Activated T-helper 2 cell treated with anti-CD3 and anti-CD28 coated beads, Interferon-gamma antibody, Interleukin-2, Interleukin-4, amounts not matched to agents 10 μg/mL and 5 μg/mL and 100 μg/mL, durations not matched to agents 14 hours and 24 hours and 36 hours (primary cell): ENCODE measurements at places on chromosomes 4 and X.

DNA sequence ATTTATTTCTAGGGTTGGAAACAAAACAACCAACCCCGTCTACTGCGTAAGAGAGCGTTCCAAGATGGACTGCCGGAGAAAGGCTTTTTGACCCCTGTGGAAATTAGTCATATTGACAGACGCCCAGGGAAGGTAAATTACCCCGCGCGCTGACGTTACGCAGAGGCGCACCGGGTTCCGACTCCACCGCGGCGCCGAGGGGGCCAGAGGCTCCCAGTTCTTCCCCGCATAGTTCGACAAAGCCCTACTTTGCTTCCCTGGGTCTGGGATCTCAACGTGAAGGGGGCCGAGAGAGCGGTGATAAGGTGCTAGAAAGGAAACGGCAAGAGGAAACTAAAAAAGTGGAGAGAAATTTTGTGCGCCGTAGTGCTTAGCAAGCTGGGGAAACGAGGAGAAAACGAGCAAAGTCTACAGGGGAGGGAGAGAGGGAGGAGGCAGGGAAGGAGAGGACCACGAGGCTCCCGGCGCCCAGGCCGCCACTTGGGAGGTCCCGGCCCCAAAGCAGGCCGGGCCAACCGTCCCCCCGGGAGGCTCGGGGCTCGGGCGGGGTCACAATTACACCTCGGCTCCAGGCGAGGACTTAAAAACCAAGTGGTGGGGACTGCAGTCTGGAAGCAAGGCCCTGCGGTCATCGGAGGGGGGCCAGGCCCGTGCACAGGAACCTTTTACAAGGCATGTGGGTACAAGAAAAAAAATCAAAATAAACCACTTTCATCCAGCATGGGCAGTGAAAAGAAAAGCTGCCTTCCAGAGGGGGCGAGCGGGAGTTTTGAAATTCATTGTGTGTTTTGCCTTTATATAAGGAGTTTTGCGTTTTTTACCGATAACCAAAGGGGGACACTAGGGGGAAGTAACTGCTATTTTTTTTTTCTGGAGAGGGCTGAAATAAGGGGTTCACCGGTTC lies 13.2 kb downstream of the HAND2 start:
- no peak for DNase-seq

DNA sequence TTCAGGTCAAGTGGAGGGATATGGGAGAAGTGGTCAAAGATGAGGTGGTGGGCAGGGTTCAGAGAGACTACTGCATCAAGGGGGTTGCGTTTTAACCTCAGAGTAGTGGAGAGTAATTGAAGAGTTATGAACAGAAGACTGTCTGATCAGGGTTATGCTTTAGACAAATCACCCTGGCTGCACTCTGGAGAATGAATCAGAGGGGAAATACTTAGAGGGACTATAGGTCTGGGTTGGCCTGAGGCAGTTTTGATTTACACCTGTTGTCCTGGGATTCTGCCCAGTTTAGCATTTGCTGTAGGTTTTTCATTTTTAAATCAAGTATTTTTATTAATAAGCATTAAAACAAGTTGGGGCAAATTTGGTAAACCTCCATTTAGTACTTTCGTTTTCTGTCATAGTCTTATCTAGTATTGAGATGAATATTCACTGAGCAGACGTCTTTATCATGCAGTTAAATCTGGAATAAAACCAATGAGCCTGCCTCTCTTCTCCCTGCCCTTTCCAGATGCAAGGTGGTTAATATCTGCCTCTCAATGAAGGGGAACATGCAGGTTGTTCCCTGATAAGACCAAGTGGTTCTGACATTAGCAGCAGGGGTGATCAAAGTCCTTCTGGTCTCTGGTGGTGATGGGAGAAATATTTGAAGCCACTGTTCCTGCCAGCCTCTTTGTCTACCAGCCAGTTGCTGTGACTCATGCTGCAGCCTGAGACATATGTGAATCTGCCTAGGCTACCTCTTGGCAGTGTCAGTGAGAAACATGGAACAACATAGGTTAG lies 116.0 kb upstream of the RPS6KA3 start:
- peak; percentile 9 for DNase-seq

DNA sequence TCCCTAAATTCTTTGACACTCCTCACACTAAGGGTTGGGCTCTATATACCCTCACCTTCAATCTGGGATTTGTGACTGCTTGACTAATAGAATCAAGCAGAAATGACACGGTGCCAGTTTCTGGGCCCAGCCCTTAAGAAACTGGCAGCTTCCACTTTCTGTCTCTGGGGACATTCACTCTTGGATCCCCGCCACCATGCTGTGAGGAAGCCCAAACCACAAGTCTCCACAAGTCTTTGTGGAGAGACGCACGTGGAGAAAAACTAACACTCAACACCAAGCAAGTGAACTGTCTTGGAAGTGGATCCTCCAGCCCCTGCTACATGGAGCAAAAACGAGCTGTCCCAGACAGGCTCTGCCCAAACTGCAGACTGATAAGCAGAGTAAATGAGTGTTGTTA lies 1.1 kb upstream of the EDNRA start:
- no peak for DNase-seq

- peak; percentile 28 for DNase-seq
Measured at GRCh38 chr4:8435656-8436121, 4.8 kb downstream of the ACOX3 start.

DNA sequence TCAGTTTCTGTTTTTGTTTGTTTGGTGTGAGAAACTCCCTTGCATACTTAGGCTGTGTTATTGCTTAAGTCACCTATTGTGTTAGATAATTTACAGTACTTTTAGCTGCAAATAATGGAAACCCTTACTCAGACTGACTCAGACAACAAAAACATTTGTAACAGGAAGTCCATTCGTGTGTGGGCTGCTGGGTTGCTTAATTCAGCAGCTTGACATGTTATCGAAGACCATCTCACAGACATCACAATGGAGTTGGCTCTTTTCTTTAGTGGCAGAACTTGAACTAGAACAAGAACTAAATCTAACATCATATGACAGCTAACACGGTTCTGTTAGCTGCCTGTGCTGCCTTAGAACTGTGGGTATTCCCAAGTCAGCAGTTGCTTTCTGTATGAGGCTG lies 9.9 kb upstream of the GABRE start:
- DNase-seq = no peak

DNA sequence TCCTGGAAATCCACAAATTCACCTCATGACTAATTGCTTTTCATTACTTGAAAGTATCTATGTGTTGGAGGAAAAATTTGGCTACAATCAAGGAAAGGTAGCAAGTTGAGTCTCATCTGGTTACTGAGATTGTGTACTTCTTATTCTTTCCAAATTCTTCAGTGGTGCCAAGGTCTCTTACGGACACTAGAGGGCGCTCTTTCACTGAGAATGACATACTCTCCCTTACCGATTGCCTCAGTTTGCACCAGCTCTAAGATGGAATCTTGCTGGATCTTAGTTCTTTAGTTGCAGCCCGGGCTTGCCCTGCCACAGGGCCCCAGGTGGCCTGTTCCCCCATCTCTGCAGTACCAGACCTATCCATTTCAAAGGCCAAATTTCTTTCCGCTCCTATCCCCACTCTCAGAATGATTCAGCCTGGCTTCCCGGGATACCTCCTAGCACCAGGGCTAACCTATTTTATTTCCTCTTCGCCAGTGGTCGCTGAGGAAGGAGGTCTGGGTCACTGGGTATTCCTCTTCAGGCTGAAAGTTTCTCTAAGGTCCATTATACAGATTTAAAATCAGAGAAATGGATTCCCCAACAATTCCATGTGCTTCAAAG lies 24.6 kb upstream of the GPR50 start:
- no peak for DNase-seq

GRCh38 chr4:153472122-153473037 lies 6.2 kb downstream of the TMEM131L start:
- no peak for DNase-seq

DNA sequence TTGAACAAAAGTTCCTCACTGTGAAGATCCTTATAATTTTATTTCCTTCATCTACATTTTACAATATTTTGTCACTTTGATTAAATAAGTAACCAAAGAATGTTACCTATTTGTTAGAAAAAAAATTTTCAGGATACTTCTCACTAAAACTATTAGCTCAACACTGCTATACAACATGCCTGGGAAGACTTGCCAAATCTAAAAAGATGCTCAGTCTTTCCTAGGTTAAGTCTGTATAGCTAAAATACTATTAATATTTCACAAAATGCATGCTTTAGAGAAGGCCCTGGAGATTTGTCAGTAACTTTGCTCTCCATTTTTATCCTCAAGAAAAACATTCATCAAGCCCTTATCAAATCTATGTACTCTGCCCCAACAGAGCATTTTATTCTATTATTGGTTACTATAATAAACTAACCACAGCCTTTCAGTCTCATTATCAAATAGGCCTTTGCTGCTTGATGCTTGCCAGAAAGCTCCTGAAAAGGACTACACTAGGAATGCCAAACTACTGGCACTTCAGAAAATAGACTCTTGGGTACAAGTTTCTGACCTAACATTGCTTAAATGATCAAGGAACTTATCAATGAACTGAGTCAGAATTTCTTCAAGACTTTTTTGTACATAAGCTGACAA lies 17.7 kb downstream of the NEK1 start:
- DNase-seq = no peak

GRCh38 chr4:75037252-75037651 lies 104.3 kb downstream of the PARM1 start:
- DNase-seq = no peak

DNA sequence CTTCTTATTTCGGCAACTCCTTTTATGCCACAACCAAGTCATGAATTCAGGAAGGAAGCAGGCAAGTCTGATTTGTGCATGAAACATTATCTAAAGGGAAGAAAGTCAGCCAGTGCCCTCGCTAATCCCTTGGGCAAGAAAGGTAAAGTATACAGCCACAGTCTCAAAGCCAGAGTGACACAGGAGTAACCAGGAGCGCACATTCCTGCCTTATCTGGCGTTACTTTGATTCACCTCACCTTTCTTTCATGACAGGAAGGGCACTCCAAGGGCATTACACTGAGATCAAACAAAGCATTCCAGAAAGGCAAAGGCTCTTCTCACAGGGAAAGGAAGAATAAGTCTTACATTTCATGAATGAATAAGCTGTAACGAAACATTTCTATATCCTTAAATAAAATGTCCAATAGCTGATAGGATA lies 38.8 kb downstream of the FAT1 start:
- no peak for DNase-seq

DNA sequence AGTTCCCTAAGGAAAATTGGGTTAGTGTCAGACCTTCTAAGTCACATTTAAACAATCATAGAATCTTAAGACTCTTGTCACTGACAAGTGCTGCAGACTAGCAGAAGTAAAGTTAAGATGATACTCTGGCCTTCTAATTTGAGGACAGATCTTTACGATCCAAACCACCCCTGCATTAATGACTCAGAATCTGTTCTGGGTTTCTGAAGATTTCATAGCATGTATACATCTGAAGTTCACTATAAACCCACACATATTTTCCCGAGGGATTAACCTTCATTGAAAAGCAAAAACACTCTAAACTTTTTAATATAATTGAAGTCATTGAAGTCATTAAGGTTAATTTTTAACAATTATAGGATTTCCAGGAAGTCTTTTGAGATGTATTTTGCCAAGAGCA lies 674.3 kb downstream of the IQCM start:
- no peak for DNase-seq

DNA sequence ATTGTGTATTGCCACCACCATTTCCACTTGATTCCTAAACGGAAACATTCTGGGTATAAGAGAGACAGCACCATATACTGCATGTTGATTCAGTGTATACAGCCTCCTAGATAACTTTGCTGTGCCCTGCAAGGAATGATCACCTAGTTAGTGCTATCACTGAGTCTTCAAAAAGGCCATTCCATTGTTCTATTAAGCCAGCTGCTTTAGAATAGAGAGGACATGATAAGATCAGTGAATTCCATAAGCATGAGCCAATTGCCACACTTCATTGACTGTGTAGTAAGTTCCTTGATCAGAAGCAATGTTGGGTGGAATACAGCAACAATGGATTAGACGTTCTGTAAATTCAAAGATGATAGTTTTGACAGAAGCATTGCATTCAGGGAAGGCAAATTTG lies 1047.3 kb downstream of the PCDH18 start:
- DNase-seq = no peak
